D341Med (cell line): ENCODE measurements at places on chromosomes 7 and 10.
A peak's percentile ranks its signal among the peaks of the same experiment; 100 is the strongest.

DNA sequence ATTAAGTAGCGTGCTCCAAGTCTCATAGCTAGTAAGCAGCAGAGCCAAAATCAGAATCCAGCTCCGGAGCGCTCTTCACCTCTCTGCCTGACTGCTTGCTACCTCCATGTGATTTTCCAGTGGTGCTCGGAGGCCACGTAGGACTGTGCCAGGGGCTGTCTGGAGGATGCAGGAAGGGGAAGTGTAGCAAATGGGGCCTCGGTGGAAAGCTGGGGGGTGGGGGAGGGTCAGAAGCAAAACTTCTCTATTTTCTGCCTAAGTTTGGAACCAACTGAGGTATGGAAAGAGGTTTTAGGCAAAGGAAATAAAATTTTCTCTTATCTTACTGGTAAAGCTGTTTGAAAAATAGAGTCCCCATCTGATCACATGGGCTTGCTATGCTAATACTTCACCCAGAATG is 108.7 kb downstream of the TBXAS1 start:
- no peak for DNase-seq

DNA sequence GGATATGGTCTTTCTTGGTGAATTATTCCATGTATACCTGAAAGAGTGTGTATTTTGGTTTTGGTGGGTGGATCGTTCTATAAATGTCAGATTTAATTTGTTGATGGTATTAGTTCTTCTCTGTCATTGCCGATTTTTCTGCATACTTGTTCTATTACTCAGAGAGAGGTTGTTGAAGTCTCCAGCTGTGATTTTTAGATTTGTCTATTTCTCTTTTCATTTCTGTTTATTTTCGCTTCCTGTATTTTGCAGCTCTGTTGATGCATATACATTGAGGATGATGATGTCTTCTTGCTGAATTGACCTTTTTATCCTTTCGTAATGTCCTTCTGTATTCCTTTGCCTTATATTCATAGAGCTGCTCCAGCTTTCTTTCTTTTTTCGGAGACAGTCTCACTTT is 12.1 kb upstream of the BHLHA15 start:
- no peak for DNase-seq

DNA sequence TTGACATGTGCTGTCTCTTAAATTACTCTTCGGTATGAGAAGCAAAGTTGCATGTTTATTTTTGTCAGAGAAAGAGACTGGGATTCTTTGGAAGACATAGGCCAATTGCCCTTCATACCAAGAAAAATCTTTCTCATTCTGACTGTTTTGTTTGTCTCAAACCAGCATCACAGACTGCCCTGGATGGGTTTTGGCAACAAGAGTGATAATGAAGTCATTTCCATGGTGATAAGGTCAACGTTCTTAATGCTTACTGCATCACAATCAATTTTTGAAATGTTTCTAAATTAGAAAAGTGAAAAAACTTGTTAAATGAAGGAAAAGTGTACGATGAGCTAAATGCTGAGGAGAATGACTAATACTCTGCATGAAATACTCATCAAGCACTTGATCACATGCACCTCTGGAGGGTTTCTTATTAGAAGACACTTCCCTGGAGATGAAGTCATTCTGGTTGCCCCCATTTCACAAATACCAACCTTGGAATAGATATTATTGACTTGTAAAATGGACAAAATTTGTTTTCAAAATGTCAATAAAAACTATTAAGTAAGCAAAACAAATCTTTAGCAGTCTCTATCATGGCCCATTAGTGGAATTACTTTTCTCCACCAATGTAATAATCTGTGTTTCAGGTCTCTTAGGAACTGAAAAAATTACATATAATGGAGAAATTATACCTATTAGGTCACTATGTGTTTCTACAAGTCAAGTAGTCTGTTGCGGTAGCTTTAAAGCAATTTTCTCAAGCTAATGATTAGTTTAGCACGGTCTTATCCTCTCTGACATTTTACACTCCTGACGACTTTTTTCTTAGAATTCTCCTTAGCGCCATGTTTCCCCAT is 19.9 kb upstream of the SEC61G start:
- DNase-seq, result no peak

GRCh38 chr7:135074096-135074495 is 73.8 kb upstream of the TMEM140 start:
- no peak for DNase-seq

GRCh38 chr10:61398366-61399129 is 54.6 kb downstream of the TMEM26 start:
- DNase-seq, result no peak

DNA sequence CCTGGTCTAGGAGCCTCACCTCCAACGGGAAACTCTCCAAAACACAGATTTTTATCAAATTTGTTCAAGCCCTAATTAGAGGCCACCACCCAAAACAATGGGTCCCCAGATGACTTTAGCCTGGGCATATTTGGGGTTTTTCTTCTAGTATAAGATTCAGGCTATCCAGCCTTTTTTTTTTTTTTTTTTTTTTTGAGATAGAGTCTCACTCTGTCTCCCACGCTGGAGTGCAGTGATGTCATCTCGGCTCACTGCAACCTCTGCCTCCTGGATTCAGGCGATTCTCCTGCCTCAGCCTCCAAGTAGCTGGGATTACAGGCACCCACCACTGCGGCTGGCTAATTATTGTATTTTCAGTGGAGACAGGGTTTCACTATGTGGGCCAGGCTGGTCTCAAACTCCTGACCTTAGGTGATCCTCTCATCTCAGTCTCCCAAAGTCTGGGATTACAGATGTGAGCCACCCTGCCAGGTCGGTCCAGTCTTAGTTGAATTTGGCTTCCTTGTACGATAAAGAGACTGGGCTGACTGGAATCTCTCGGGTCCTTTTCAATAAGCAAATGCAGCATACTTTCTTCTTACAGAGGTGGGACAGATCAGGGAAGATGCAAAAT is 91.4 kb upstream of the KLF6 start:
- no peak for DNase-seq

DNA sequence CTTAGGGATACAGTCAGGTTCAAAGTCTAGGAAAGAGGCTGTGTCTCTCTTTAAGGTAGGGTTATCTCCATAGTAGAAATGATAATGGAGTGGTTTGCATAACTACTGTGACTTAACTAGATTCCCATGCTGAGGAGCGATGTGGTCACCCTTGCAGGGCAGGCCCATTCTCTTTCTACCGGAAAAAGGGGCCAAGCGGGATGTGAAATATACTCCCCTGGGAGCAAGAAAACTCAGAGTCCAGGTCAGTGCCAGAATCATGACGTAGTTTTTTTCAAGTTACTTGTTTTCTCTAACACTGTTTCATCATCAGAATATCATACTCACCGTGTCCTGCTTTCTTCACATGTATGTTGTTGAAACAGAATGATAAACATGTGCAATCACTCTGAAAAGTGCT is 649.0 kb upstream of the ANKRD30A start:
- DNase-seq, result no peak

DNA sequence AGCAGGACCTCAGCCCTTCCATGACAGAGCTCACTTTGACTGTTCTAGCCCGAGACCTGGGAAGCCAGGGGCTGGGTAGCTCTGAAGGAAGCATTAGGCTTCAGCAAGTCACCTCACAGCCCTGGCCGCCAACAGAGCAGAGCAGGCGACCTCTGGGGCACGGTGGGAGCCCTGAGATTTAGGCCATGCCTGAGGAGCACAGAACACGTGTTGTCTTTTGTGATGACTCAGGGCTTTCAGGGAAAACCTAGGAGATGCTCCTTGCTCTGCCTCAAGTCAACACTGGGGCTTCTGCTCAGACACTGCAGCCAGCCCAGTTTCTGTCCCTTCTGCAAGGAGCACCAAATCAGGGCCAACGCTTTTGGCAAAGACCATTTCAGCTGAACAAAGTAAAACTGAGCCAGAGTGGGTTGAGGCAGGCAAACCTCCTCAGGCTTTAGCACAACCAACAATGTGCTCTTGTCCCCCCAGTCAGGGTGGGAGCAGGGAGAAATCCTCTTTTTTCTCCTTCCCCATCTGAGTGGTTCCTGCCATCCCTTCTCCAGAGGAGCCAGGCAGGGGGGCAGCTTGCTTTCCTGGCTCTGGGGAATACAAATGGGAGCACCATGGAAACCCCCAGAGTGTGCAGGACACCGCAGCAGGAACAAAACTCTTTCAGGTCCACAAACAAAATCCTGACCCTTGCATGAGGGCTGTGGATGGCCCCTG is 14.4 kb downstream of the CAMK2G start:
- no peak for DNase-seq

GRCh38 chr10:66627156-66627555 is 298.7 kb upstream of the LRRTM3 start:
- peak; percentile 48 for DNase-seq

GRCh38 chr10:62130948-62131347 is 137.7 kb downstream of the RTKN2 start:
- DNase-seq, result no peak

- DNase-seq, result no peak
Observed at GRCh38 chr10:78539247-78539766, 505.6 kb downstream of the RPS24 start.

DNA sequence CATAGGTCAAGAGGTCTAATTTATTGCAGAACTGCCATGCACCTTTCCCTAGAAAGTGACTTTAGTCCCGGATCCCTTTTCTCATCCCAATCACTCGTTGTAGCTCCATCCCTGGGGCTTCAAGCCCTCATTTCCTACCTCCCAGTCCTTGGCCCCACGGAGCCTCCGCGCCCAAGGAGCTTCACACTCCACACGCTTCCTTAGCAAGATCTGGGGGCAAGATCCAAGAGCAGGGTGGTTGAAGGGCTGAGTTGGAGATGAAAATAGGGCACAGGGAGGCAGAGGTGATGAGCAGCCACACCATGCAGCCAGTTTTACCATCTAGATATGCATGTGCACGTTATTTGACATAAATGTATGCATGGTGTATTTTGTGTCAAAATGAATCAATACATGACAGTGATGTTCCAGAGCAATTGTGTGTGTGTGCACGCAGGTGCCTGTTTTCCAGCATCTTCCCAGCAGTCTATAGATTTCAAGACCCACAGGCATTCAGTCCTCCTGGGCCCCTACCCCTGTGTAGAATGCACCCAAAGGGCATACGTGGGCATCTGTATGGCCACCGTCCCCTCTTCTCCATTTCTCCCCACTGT is 6.0 kb upstream of the TRPV6 start:
- no peak for DNase-seq

DNA sequence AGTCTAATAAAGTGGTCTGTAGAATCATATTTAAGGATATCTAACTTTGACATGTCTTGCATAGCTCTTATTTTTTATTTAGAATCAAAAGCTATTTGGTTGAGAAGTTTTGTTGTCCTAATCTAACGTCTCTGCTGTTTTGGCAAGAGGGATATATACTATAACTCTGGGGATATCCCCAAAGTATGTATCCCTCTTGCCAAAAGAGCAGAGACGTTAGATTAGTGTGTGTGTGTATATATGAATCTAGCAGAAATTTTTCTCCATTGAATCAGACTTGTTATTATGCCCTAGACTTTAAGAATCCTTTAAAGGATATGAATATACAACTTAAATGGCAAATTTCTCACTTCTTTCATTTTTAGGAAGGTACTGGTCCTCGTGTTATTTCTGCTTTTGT is 9.6 kb downstream of the SMC3 start:
- DNase-seq, result no peak
